ENCODE measurements at places on chromosomes 16 and 17. TPM values are rescaled to one million over a fixed set of nuclear protein-coding genes. Genes with fewer than 3 reads are reported as not detected.

The RSAD1 gene
- 40.1 TPM for total RNA-seq

- peaks cover 2% of the 10 kb centered on the region for H3K36me3 ChIP-seq
- peak; percentile 26 for DNase-seq
- H3K27me3 ChIP-seq = peaks cover 13% of the 10 kb centered on the region
- H3K4me3 ChIP-seq = peak within 1 kb of the TSS; percentile 79
- H3K4me1 ChIP-seq = peaks cover 27% of the 10 kb centered on the region
- peak within 1 kb of the TSS; percentile 39 for H3K27ac ChIP-seq
Observed at GRCh38 chr16:2026461-2027023, at the start of gene NHERF2. Gene NHERF2 (plus strand): TSS chr16:2026902. CDS start chr16:2027006, 104 bp downstream.

DNA sequence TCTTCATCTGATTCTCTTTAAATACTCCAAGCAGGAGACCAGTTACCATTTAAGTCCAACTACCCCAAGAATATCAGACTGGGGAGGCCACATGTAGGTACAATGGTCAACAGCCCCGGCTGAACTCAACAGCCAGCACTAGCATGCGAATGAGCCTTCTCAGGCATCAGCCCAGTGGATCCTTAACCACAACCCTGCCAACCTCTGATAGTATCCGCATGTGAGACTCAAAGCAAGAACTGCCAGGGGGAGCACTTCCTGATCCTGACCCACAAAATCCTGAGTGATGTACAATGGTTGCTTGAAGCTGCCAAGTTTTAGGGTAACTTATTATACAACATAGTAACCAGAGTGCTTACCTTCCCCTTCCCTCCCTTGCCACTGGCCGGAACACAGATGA is 4.0 kb downstream of the PYY start:
- no peaks in the 10 kb centered on the region for H3K36me3 ChIP-seq
- H3K4me1 ChIP-seq = peaks cover 14% of the 10 kb centered on the region
- H3K27me3 ChIP-seq = peaks cover 65% of the 10 kb centered on the region
- H3K4me3 ChIP-seq = no peak overlapping the region

DNA sequence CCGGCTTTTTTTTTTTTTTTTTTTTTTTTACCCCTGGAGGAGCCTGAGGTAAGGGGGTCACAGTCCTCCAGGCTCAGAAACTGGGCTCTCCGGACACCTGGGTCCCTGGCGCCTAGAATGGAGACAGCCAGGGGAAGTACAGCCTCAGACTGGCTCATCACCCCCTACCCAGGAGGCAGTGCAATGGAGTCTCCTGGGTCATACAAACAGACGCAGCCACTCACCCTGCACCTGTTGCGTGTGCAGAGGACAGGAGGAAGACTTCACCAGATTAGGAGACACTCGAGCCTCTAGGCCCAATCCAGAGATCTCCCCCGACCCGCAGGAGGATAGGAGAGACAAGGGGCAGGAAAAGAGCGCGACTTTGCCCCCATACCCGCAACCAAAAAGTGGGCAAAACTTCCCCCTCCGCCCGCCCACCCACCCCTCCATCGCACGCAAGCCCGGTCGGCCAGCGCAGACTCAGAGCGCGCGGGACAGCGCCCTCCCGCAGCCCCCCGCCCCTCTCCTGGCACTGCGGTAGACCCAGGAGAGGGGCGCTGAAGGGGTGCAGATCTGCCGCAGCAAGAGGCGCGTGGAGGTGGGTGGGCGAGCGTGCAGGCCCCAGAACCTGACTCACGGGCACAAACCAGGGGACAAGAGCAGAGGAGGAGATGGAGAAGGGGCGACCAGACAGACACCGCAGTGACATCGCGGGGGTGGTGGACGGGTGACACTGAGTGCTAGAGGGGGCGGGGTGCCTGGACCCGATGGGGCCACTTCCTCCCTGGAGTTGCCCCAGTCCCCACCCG is 900 bp downstream of the HAP1 start:
- H3K27ac ChIP-seq = no peak overlapping the region
- no peaks in the 10 kb centered on the region for H3K36me3 ChIP-seq
- peaks cover 79% of the 10 kb centered on the region for H3K27me3 ChIP-seq
- no peak for DNase-seq

DNA sequence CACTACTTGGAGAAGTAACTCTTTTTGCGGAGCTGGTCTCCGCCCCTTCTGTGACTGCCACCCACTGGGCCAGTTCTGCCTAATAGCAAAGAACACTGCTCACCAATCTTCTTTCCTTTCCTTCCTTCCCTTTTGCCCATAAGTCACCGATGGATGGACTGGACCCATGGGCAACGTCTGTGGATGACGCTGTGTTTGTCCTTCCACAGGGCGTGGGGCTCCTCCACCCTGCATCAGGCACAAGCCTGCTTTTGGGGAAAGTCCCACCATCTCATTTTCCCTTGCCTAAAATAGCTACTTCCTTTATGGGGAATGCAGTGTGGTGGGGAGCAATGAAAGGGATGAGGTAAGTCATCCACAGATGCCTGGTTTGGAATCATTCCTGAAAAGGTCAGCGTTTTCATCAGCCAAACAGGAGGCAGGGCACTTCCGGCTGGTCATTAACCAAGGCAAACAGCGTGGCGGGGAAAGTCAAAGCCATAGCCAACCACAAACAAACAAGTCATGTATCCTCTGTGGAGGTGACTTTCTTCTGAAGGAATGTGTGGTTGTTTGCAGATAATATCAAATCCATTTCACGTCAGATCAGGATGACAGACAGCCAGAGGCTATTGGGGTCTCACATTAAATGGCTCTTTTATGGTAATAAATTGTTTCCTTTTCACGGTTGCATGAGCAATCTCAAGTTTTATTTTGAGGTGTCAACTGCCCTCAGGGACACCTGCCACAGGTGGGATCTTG is 30.7 kb upstream of the MED9 start:
- H3K4me3 ChIP-seq = no peak overlapping the region
- peaks cover 1% of the 10 kb centered on the region for H3K27me3 ChIP-seq
- H3K4me1 ChIP-seq = peaks cover 1% of the 10 kb centered on the region
- H3K36me3 ChIP-seq = no peaks in the 10 kb centered on the region
- DNase-seq = no peak

DNA sequence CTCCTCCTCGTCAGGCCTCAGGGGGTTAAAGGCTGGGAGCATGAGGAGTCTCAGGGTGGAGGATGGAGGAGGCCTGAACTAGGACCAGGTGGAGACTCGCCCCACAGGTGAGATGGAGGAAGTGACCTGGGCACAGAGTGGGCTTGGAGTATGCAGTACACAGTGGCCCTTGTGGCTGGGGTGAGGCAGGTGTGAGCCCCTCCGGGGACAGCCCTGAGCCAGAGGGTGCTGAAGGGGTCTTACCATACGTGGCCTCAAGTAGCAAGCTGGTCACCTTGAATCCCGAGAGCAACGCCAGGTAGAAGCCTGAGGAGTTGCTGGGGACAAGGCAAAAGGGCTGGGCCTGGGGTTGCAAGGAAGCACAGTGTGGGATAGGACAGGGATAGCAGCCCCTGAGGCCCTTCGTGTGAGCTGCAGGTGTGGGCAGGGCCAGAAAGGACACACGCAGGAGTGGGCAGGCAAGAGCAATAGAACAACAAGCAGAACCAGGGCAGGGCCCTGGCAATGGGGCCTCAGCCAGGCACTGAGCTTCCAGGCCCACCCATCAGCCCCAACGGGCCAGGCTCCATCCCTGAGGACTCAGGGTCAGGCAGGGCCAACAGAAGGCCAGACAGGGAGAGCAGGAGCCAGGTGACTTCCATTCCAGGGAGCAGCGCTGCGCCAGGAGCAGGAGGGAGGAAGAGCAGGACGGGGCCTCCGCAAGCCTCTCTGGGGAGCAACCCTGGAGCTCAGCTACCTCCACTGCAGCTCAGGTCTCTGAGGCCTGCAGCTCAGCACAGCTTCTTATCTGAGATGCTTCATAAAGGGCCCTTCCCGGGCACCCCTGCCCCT is 64.2 kb upstream of the TNRC6C start:
- H3K4me3 ChIP-seq = no peak overlapping the region
- H3K27me3 ChIP-seq = peaks cover 21% of the 10 kb centered on the region
- DNase-seq = no peak
- no peaks in the 10 kb centered on the region for H3K36me3 ChIP-seq
- H3K27ac ChIP-seq = no peak overlapping the region

- H3K36me3 ChIP-seq = peaks cover 28% of the 10 kb centered on the region
- H3K27ac ChIP-seq = no peak overlapping the region
- no peak for DNase-seq
Observed at GRCh38 chr16:69936252-69936651, 14.9 kb upstream of the CLEC18A start.

All from mesothelial cell of epicardium (in vitro differentiated cells).